Fibroblast of mammary gland (primary cell): ENCODE measurements at places on chromosomes 5 and 9.

- no peak for DNase-seq
These were observed 612.0 kb upstream of the CLINT1 start for GRCh38 chr5:158470764-158471534.

- DNase-seq, result no peak
These were observed 29.5 kb upstream of the SPIN1 start for GRCh38 chr9:88358723-88359122.

GRCh38 chr9:111300140-111300735, 29.8 kb downstream of the OR2K2 start:
- DNase-seq, result no peak

DNA sequence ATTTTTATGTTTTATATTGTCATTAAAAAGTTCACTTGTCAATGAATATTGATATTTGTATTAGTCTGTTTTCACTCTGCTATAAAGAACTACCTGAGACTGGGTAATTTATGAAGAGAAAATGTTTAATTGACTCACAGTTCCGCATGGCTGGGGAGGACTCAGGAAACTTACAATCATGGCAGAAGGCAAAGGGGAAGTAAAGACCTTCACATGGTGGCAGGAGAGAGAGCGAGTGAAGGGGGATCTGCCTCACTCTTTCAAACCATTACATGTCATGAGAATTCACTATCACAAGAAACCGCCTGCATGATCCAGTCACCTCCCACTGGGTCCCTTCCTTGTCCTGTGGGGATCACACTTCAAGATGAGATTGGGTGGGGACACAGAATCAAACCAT, 27.4 kb downstream of the SRD5A1 start:
- no peak for DNase-seq

- no peak for DNase-seq
These were observed 392.0 kb upstream of the KCNN2 start for GRCh38 chr5:113969901-113970300.

GRCh38 chr9:113617550-113617949, 154.0 kb downstream of the RGS3 start:
- no peak for DNase-seq

DNA sequence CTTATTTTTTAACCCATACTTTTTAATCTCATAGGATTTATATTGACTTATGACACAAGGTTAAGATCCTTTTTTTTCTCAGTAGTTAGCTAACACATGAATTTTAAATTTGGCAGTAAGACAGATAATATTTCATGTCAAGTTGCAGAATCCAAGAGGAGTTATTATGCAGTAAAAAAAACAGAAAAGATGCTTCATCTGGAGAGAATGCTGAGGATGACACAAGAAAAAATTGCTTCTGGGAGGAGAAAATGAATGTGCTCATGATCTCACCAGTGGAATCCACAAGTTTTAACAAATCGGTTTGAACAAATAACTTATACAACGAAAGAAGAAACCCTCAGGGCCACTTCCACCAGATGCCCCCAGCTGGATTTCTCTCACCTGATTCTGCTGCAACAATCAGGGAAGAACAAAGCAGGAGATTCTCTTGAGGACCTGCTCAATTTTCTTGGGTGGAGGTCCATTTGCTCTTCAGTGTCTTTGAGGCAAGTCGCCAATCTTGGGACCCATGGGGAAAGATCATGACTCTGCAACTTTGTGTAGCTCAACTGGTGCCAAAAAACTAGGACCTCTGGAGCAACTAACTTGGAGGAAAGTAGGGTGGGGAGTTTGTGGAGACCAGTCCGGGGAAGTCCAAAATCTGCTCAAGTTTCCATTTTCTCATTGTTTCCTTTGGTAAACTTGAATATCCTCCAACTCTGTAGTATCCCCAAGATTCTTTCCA, 50.5 kb upstream of the TNFSF15 start:
- DNase-seq, result peak; percentile 83

GRCh38 chr5:88826646-88827585, 56.1 kb downstream of the MEF2C start:
- peak; percentile 60 for DNase-seq

DNA sequence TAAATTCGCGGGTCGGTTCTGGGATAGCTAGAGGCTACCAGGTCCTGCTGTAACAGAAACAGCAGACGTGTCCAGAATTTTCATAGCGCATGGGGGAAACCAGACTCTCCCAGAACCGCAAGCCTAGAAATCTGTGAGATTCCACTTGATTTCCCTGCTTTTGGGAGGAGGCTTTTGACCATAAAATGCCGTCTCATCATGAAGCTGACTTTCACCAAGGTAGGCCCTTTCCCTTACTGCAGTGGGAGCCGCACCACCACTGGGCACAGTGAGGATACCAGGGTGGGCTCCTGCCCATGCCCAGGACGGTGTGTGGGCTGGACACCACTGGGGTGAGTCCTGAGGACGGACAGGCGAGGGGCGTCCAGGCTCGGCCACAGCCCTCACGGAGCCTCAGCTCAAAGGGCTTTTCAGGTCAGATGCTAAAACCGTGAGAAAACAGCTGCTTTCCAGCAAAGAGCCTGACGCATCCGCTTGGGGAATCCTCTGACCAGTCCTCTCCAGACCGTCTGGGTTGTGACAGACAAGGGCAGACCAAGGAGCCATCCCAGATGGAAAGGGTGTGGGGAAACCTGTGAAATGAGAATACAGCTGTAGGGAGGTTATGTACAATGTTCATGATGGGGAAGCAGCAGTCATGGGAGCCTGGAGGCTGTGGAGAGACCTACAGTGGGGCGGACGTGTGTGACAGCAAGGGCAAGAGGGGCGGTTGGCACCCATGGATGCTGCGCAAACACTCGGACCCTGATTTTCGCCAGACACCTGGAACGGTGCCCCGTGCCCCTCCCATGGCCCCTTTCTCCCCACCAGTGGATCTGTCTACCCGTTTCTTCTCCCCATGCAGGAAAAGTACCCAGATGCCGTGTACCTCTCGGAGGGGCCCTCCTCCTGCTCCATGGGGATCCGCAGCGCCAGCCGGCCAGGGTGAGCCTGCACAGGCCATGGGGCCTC, 59.2 kb downstream of the IPPK start:
- DNase-seq, result peak; percentile 60

DNA sequence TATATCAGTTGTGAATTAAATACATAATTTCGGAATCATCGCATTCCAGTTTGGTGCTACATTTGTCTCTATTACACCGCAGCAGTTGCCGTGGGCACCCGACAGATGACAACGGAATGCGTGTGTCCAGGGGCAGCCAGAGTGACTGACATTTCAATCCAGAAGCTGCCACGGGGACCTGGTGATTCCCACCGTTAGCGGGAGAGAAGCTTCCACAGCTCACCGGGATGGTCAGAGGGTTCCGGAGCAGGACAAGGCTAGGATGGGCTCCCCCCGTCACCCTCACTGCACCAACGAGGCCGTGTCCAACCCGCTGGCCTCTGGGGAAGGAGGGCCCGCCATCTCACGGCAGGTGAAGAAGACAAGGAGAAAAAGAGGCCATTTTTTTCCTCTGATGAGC, 86.8 kb downstream of the GTF3C4 start:
- no peak for DNase-seq

GRCh38 chr5:107460789-107461188, 209.9 kb downstream of the EFNA5 start:
- DNase-seq, result no peak

- DNase-seq, result no peak
These were observed 41.3 kb downstream of the FBXO10 start for GRCh38 chr9:37534901-37535300.

GRCh38 chr5:141691286-141691866, 9.3 kb upstream of the ARAP3 start:
- DNase-seq, result no peak

GRCh38 chr5:43191740-43192557, at the start of gene NIM1K:
Gene NIM1K (plus strand): TSS chr5:43192225. CDS start chr5:43245776, 53,551 bp downstream.
- peak; percentile 41 for DNase-seq

GRCh38 chr9:120482424-120483186, 97.4 kb downstream of the CDK5RAP2 start:
- peak; percentile 71 for DNase-seq

DNA sequence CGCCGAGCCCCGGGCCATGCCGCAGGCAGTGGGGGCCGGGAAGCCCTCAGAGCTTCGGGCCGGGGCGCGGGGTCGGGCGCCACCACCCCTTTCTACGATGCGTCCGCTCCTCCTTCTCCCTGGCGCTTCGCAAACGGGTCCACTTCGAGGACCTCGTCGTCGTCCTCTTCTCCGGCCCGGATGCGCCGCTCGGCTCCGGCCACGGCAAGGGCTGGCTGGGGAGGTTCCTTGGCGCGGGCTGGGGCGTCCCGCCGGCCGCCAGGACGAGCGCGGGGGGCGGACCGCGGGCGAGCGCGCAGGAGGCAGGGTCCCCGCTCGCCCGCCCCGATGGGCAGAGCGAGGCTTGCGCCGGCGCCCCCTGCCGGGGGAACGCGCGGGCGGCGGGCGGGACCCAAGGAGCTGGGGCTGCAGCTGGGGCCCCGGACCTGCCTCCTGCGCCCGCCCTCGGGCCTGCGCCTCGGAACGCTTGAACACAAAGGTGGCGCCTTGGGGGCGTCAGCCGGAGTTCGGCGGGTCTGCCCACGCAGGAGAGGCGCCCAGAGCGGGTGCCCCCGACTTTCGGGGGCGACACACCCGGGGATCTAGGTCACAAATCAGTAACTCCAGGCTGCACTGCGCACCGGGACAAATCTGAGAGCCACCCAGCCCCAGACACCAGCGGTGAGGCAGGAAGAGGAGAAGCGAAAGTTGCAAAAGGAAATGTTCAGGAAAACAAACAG, at the start of gene ROR2:
Gene ROR2, minus strand, starts transcription at position 283 of the 719 bp plus-strand sequence.
- peak; percentile 54 for DNase-seq

- DNase-seq, result peak; percentile 37
These were observed 120.9 kb downstream of the WNK2 start for GRCh38 chr9:93304574-93305496.

- DNase-seq, result no peak
These were observed 39.0 kb downstream of the EXOC3 start for GRCh38 chr5:482021-482420.

GRCh38 chr9:86434039-86434726, 80.0 kb upstream of the TUT7 start:
- peak; percentile 83 for DNase-seq

DNA sequence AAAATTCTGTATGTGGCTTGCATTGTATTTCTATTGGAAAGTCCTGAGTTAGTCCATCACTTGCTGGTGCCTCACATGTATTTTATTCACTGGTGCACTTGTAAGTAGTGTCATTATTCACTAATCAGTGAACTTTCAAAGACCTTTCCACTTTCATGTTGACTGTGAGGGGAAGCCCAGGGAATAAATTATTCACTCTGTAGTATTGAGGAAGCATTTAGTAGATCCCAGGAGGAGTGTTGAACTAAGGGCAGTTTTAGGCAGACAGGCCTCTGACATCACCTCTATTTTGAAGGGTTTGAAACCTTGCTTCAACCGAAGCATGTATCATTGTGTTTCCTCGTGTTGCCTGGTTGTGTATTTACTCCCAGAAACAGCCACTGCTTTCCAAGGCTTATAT, 705.4 kb upstream of the RIOK2 start:
- DNase-seq, result no peak

DNA sequence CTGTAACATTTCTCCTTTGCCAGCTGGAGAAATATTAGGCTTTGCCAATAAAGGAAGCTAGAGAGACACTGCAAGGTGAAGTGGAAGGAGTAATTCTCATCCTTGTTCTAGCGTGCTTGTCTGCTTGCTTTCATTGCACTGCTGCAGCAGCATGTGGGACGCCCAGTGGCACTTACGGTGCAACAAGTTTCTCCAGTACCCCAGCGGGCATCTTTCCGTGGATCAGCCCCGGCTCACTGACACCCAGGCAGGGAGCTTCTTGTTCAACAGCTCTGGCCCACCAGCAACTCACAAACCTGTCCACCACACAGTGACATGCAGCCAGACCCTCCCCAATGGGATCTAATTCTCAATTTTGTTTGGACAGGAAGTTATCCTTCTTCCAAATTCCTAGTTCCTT, 233.2 kb downstream of the GLIS3 start:
- no peak for DNase-seq
